ENCODE measurements at places on chromosomes 3 and 15.

DNA sequence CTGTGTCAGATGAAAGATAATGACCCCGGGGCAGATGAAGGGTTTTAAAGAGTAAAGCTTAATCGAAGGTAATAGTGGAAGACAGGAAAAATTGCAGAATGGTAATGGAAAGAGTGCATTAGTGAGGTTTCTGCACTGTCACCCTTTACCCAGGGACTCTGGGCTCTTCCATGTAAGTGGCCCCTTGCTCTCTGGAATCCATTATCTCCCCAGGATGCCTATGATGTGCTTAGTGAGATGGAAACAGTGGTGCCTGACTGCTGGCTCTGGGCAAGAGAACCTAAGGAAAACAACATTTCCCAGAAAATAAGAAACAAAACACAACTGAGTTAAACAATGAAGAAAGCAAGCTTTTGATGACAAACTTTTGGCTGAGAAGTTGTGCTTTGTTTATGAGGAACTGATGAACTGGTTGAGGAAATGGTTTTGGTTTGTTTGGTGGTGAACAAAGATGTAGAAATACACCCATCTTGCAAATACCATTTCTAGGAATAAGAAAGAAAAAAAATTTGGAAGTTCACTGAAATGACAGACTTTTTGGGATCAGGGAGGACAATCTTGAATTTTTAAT is 119.9 kb upstream of the RASGRP1 start:
- no peak for DNase-seq

GRCh38 chr15:74399100-74399499 is 31.7 kb upstream of the CYP11A1 start:
- no peak for DNase-seq

DNA sequence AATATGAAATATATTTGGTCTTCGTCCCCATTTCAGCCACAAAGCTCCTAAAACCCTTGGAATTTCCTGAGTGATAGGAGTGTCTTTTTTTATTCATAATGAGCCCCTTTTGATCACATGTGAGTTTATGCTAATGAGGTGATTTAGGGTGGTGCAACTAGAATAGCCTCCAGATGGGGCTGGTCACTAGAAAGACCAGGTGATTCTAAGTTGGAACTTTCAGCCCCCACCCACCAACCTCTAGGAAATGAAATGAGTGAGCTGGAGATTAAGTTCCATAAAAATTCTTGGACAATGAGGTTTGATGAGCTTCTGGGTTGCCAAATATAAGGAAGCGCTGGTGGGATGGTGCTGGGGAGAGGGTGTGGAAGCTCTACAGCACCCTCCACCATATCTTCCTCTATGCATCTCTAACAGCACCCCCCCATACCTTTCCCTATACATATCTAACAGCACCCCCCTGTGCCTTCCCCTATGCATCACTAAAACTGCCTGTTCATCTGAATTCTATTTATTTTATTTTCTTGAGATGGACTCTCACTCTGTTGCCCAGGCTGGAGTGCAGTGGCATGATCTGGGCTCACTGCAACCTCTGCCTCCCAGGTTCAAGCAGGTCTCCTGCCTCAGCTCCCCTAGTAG is 2.1 kb upstream of the SMCO1 start:
- DNase-seq: no peak

DNA sequence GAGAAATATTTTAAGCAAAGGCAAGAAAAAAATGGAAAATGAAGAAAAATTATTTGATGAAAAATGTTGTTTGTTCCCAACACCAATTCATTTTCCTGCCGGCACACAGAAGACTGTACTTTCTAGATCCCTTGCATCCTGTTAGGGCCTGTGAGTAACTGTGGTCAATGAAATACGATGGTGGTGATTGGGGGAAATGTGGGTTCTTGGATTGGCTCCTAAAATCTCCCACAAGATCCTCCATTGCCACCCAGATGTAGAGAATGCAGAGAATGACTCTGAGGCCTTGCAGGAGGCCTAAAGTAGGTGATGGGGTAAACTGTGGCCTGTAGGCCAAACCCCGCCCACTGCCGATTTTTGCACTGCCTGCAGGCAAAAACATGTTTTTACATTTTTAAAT is 46.3 kb upstream of the C3orf70 start:
- DNase-seq: no peak

DNA sequence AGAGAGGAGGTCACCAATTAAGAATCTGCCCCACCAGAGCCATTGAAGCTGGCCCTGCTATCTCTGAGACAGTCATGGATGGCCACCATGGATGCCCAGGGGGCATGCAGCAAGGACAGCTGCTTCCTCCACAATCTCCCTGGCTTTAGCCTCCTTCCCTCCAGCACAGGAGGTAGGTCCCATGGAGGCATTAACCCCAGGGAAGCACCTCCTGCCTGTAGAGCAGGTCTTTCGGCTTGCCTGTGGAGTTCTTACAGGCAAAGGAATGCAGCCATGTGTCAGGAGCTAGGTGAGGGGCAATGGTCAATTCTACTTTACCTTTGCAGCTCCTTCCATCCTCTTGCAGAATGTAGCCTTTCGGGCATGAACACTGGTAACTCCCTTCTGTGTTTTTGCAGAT is 93.8 kb downstream of the DUT start:
- no peak for DNase-seq

DNA sequence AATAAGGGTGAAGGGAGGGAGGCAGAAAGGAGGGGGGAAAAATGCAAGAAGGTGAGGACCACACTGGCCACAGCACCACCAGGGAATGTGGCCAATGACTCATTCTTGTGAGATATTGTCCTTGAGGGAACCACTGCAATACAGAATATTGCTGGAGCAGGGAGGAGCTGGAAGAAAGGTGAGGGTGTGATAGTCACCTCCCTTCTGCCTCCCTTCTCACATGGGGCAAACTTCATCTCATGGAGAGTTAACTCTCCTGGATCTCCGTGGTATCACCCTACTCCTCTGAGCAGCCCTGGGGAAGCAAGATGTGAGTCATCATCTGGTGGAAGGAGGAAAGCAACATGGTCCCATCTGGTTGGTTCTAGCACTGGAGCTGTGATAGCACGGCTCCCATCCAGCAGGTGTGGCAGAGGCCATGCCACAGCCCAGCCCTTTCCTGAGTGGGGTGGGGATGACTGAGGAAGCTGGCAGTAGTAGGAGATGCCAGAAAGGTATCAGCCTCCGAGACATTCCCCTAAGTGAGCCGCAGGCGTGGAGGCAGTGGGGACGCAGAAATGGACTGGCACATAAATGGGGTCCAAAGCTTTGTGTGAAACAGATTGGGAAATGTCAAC is 115.9 kb upstream of the LPP start:
- no peak for DNase-seq

DNA sequence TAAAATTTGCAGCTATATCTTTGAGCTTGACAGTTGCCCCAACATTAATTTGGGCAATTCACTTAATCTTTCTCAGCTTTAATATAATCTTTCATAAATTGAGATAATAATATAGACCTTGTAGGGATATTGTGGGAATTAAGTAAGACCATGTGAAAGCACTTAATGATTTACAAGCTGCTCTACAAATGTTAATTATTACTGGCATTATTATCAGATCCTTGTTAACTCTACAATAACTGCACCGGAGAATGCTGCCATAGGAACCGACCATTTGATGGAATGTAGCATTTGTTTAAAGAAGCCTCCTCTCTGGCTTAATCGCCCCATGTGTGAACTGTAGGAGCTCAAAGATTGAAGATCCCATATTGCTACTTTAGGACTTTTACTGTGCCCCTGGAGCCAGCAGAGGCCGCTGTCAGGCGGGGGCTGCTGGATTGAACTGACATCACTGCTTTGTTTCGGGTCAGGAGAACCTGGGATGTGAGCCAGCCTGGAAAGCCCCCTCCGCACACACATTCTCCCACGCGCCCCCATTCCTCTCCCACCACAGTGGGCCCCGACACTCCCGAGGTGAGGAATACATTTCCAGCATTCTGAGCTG is 154.2 kb upstream of the TNIK start:
- DNase-seq: peak; percentile 9

DNA sequence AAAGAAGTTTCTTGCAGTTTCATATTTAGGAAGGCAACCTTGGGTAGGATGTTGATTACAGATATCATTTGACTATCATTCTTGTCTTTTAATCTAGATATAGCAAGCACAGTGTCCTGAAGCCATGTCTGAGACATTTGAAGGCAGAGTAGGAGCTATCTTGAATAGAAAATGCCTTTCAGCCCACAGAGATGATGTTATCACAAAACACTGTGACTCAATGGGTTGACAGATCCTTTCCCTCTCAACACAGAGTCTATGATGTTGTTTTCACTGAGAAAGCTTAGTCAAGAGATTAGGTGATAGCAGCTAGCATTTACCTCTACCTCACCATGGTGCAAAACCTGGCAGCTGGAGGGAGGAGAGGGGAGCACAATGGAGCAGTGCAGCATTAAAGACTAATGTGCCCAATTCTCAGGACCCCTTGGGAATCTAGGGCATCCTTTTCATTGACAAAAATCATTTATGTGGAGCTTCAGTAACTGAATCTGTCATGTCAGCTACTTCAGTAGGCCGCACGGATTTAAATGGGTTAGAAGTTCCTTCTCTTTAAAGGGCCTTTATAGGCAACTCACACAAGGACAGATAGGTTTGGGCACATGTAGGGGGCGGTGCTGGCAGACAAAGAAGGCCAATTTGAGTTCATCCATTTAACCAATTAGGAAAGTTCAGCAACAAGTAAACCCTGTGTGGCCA is 121.8 kb downstream of the AGBL1 start:
- DNase-seq: no peak

DNA sequence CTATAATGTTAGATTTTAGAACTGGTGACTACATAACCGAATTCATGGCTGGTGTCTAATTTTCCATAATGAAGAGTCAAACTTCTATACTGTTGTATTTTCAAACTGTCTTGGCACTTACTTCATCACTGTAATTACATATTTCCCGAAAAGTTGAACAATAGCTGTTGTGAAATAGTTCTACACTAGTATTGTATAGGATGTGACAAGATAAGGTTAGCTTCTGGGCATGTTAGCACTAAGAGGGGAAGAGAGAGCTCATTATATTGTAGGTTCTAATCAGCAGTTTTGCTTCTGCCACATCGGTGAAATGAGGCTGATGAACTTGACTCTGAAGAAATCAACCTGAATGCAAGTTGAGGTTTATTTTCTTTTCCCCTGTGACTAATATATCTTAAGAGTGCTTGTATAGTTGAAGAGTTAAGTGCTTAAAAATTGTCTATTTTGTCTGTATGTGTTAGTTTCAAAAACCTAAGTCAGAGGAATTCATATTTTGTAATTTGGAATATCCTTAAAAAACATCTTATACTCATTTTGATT is 8.9 kb downstream of the GYG1 start:
- no peak for DNase-seq

- DNase-seq: no peak
Measured at GRCh38 chr3:49699281-49699979, 10.1 kb downstream of the RNF123 start.

DNA sequence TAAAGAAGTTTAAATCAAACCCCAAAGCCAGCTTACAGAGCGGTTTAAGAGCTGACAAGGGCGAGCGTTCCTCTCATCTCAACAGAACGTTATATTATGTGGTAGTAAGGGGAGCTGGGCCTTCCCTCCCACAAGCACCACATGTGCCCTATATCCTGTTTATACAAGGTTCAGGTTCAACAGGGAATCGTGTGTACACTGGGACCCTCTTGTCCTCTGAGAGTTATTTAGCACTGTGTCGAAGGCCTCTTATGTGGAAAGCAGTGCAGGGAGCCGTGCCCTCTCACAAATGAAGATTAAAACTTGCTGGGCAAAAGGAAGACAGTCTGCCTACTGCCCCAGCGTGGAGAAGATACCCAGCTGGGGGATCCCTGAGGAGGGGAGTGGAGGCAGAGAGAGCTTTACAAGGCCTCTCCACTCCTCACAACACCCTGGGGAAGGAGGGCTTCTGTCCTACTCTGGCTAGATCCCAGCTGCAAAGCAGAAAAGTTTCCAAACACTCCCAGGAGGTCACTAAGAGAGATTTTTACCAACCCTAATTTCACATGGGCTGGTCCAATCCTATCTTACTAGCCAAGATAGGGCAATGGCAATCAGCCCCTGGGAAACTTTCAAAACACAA is 2.9 kb downstream of the TLE3 start:
- DNase-seq: peak; percentile 20

GRCh38 chr3:30933478-30934207 is 39.2 kb upstream of the GADL1 start:
- DNase-seq: no peak

DNA sequence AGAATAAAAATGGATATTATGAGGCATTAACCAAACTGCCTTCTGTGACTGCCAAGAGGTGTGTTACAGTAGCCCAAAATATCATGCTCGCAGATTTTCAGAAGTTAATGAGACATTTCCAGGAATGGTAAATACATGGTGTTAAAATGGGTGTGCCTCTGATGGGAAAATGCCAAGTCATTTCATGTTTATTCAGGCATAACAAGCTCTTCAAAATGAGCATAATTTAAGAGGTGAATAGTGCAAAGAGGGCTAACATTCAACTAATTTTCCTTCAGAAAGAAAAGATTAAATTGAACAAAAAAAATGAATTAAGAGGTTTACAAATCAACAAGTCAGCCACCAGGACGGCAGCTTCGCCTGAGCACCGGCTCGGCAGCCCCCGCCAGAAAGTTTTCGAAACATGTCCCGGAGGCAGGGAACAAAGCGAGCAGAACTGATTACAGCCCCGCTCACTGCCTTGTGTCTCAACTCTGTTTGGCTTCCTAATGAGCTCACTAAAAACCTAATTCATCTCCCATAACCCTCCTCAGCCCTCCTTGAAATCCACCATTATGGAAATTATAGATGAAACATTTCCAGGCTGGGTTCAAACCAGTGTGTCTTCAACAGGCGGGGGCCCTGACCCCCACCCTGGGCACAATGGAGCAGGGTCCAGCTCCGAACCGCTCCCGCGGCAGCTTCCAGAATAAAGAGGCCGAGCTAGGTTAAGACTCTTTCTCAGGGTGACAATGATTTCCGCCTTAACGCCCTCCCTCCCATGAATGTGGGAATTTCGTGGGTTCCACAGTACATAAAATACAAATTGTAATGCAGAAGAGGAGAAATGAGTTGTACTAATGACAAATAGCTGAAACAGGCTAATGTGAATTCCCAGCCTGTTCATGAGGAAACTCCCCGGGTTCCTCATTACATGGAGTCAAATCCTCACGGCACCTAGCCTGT is 43.9 kb downstream of the MEIS2 start:
- DNase-seq: no peak

DNA sequence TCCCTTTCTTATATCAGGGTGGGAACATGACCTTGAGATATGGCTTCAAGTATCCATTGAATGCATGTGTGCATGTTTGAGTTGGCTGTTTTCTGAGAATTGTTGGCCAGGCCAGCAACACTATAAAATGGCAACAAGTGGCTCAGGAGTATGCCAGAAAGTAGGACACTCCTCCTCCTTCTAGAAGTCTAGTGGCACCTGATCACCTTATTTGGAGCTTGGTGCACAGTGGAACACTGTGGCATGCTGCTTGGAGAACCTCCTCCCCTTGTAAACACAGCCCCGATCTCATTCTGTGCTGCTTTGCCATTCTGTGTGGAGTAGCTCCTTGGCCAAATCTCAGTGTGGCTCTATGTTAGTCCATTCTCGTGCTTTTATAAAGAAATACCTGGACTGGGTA is 114.8 kb upstream of the NDN start:
- DNase-seq: no peak

GRCh38 chr3:72494626-72495025 is 353.6 kb downstream of the SHQ1 start:
- DNase-seq: no peak

Data from G401 (cell line).